RWPE2 (cell line): ENCODE measurements at places on chromosomes 6 and 20.

- DNase-seq, result no peak
Measured at GRCh38 chr6:113172531-113172966, 684.6 kb upstream of the MARCKS start.

DNA sequence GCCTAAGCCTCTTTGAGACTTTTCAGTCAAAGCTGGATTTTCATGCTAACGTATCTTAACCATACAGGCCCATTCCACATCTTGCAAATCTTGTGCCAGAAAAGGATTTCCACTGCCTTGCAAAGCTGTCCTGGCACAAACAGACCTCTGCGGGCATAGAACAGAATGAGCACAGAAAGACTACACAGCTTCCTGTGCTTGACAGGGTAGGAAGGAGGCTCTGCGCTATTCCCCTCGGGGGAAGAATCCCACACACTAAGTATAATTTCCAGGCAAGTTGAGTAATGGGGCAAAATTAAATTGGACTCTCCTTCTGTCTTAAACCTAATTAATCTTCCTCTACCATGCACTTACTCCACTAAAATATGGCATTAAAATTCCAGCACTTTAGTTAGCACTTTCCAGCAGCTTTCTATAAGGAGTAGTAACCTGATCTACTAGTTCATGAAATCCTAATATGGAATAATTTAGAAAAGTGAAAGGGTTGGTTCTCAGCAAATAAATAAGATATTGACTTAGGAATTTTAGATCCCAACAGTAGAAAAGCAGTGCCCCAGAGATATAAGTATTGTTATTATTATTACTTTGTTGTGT lies 532.1 kb upstream of the JAG1 start:
- DNase-seq, result no peak

DNA sequence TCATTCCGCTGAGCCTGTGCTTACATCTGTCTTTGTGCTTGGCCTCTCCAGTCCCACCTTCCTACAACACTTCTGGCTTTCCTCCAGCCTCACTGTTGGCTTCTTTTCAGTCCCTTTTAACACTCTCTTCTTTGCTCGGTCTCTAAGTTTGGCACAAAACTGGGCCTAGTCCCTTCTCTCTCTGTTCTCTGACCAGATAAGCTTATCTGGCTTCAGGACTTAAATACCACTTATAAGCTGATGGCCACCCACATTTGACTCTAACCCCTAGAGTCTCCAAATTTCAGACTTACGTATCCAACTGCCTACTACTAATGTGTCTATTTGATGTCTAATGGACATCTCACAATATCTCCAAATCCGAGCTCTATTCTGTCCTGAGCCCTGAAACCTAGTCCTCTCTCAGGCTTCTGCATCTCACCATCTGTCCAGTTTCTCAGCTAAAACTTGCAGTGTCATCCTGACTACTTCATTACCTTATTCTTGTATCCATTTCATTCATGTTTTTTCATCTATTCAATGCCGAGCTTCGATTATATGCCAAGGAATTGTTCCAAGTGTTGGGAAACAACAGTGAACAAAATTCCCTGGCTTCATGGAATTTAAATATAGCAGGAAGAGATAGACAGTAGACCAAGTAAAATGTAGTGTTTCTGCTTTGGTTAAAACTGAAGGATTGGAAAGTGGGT lies 40.1 kb downstream of the TBPL1 start:
- DNase-seq, result no peak

GRCh38 chr6:108638993-108639392 lies 78.3 kb downstream of the FOXO3 start:
- DNase-seq, result no peak

DNA sequence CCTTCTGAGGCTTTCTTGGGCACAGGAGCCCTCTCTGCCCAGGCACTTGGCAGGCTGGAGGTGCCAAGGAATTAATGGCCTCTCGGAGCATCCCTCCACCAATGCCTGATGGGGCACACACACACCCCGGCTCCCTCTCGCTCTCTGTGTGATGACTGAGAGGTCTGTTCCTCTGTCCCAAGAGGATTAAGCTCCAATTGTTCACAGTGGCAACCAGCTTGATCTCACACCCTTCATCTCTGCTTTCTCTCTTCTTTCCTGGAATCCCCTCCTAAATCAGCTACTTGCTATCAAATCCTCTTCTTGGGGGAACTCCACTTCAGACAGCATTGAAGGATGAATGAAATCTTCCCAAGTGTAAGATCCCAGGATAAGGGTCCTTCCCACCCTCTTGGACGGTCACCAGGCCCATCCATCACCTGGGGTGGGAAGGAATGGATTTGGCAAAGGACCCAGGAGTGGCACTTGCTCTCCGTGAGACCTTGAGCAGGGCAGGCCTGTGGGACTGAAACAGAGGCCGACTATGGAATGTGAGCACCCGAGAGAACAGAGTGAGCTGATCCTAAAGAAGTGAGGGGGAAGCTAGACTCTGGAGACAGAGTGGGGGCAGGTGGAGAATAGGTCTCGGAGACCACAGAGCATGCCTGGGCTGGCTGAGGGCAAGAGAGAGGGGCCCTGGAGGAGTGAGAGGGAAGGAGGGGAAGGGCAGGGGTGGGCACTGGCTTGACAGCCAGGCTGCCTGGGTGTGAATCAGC lies 93.6 kb downstream of the GRM4 start:
- DNase-seq, result no peak

DNA sequence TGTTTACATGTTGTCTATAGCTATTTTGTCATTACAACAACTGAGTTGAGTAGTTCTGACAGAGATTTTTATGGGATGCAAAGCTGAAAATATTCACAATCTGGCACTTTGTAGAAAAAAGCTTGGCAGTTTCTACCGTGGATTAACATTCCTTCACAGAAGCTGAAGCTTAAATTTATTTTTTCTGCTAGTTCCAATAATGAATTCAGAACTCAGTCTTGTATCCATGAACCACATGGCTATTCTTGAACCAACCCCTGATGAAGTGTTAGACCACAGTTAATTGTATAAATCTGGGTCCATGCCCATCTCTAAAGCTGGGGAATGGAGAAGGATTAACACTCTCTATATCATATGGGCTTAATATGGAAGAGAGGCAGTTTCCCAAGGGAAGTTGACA lies 743.8 kb upstream of the FLRT3 start:
- DNase-seq, result no peak

- no peak for DNase-seq
Measured at GRCh38 chr6:111565326-111566221, 40.1 kb downstream of the TRAF3IP2 start.

DNA sequence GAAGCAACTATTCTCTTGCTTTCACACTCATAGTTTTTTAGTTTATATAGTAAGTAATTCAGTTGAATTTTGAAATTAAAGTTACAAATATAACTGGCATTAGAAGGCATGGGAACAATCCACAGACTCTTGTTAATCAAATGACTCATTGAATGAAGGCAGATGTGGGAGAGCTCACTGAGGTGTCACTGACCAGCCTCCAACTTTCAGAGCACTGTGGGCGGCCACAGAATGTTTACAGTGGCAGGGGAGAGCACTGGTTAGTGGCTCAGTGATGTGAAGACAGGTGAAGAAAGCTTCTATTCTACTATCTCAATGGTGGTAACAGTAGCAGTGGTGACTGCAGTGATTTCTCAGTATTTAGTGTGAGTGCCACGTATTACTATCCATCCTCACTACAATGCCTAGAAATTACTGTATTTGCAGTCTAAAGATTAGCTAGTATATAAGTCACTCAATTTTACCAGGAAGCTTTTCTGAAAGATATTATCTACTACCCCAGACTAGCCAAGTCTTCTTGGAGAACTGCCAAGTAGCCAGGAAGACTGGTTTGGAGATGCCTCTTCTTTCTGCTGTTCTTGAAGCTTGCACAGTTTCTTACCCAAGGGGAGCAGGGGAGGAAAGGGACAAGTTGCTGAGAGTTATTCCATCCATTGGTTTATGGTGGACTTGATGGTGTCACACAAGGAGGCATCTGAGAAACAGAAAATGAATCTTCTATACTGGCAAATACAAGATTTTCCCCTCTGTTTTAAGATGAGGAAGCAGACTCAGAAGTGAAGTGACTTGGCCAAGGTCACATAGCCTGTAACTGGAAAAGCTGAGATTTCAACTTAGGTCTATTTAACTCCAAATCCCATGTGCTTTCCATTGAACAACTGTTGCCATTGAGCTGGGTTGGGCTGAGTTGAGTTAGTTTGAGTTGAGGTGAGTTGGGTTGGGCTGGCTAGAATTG lies 231.2 kb downstream of the ANKRD60 start:
- no peak for DNase-seq

- no peak for DNase-seq
Measured at GRCh38 chr6:156827382-156827781, 50.2 kb downstream of the ARID1B start.

GRCh38 chr20:32894026-32894483 lies 35.3 kb downstream of the EFCAB8 start:
- DNase-seq, result peak; percentile 78

DNA sequence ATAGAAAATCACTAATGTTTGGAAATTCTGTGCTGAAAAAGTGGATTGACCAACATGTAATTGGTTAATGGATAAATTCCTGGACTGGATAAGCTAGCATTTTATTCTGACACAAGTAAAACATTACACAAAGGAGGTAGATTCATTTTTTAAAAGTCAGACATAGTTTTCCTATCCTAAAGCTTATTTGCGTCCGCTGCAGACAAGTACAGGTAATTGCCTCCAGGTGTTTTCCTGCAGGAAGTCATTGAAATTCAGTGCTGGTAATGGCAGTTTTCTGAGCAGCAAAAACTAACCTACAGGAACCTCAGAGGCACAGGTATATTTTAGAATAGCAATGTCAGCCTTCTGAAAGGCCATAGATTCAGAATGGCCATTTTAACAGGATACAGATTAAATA lies 20.0 kb upstream of the HIVEP1 start:
- DNase-seq, result no peak

DNA sequence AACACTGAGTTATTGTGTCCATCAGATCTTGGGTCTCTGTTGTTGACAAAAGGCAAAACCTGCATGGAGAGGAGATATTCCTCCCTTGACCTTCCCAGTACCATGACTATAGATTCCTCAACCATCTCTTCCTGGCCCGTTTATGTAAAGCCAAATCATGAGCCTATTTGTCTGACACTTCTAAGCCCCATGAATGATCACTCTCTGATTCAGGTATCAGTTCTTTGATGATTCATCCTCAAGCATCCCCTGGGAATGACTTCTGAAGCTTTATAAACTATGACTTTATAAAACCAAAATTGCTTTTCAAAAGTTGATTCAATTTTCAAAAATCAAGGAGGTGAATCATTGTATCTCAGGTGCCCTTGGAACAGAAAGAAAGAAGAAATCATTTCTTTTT lies 78.7 kb upstream of the LOC128125822 start:
- no peak for DNase-seq

- no peak for DNase-seq
Measured at GRCh38 chr6:158560836-158561320, 987 bp downstream of the TMEM181 start.

GRCh38 chr6:52546678-52547077 lies 30.2 kb downstream of the TRAM2 start:
- DNase-seq, result no peak

- DNase-seq, result no peak
Measured at GRCh38 chr20:2756056-2756611, 44.3 kb downstream of the CPXM1 start.

DNA sequence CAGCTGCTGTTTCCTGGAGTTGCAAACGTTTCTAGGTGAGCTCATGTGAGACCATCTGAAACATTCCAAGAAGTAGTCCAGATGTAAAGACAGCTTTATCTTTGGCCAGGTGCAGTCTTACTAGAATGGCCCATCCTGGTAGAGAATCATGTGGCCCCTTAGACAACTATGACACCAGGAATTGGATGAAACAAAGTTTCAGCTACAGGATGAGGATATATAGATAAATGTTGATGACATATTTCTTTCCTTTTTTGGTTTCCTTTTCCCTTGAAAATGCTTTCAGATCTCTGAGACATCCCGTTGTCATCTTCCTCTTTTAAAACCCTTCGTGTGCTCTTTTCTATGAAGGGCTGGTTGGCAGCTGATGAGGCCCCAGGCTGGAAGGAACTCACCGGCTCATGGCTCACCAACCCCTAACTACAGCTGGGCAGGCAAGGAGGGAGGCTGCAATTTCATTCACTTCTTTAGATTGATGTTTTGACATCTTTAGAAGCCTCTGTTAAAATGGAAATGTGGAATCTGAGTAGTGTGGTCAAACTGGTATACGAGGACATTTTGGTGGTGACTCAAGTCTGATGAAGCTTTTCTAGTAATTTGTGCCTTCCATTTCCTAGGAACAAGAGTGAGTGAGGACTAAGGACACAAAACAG lies 167.9 kb upstream of the TNFAIP3 start:
- no peak for DNase-seq

GRCh38 chr6:149397384-149397783 lies 2.7 kb upstream of the SUMO4 start:
- DNase-seq, result no peak

- DNase-seq, result no peak
Measured at GRCh38 chr6:15449011-15449410, 203.1 kb downstream of the JARID2 start.

GRCh38 chr6:85460921-85461797 lies 11.3 kb downstream of the NT5E start:
- DNase-seq, result no peak

- no peak for DNase-seq
Measured at GRCh38 chr20:21557241-21558020, 43.6 kb upstream of the NKX2-2 start.

DNA sequence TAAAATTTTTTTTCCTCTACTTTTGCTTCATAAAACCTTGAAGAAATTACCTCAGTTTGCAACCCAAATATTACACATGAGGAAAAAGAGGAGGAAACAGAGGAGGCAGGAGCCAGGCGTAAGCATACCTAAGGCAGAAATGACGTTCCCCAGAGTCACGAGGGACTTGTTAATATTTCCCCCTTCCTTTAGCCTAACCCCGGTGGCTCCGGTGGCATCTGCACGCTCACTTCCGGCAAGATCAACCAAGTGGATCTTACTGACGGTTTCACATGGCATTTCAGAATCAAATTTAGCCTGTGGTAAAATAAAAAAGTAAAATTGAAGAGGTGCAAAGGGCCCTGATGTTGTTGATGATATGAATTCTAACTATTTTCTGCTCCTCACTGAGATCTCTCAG lies 67.4 kb downstream of the KIF16B start:
- DNase-seq, result no peak

DNA sequence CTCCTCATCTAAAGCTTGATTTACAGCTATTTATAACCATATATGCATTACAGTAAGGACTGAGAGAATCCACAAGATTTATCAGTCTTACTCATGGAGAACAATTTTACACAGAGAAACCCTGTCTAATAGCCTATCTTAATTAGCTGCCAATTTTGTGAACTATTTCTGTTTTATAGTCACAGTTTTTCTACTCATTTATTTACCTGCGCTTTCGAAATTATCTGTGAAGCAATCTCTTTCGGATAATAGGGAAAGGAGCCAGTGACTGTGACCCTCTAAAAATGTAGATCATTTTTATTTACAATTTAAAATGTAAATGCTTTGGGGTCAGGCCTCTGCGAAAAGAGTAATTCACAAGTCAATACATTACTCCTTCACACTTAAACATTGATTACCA lies 98.1 kb downstream of the TSHZ2 start:
- DNase-seq, result no peak
